ENCODE measurements at places on chromosomes 2 and 18.

GRCh38 chr2:74003494-74004211 is 18.9 kb downstream of the TET3 start:
- peak; percentile 90 for DNase-seq

- peak; percentile 9 for DNase-seq
Observed at GRCh38 chr18:59455728-59456276, 96.7 kb upstream of the LMAN1 start.

DNA sequence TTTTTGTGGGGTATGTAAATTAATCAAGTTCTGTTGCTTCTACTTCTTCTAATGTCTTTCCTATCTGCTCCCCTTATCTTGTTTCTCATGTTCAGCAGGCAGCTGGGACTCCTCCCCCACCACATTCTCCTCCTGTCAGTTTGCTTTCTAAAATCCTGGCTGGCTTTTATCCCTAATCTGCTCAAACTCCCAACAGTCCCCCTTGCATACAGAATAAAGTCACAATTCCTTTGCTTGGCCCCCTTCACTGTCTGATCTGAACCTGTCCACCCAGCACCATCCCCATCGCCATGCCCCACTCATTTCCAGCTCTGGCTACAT is 2.2 kb downstream of the CFAP221 start:
- DNase-seq, result no peak

GRCh38 chr2:80987466-80987865 is 682.9 kb upstream of the LRRTM1 start:
- no peak for DNase-seq

DNA sequence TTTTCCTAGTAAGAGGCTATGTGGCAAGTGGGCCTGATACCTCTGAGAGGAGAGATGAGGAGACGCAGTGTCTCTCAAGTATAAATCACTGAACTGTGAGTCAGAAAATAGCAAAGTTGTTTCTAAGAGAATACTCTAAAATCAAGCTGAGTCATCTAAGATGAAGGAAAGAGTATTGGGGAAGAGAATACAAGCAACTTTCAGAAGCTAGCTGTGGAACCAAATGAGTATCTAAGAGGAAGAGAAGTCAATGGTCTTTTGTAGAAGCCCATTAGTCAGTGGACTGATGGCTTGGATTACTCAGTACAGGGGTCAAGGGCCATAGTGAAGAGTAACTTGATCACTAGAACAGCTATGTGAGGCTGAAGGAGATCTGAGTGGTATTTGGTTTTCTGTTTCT is 2.7 kb upstream of the DCC start:
- no peak for DNase-seq

- DNase-seq, result no peak
Observed at GRCh38 chr2:236565879-236566402, 3.7 kb upstream of the ACKR3 start.

- no peak for DNase-seq
Observed at GRCh38 chr18:6566338-6566911, 151.7 kb upstream of the L3MBTL4 start.

DNA sequence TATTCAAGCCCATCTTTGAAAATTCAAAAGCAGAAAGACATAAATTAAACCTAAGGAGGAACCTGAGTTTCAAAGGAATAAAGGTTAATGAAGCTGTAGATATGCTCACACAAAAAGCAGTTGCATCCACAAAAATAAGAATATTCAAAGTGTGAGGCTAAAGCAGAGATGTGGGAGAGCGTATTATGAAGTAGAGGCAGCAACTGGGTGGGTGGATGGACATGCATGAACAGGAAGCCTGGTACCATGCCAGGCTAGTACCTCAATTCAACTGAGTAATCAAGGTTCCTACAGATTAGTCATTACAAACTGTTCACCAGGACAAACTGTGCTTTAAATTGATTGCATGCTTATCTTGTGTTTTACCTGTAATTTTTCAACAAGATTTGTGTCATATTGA is 330.0 kb upstream of the PKDCC start:
- DNase-seq, result no peak

DNA sequence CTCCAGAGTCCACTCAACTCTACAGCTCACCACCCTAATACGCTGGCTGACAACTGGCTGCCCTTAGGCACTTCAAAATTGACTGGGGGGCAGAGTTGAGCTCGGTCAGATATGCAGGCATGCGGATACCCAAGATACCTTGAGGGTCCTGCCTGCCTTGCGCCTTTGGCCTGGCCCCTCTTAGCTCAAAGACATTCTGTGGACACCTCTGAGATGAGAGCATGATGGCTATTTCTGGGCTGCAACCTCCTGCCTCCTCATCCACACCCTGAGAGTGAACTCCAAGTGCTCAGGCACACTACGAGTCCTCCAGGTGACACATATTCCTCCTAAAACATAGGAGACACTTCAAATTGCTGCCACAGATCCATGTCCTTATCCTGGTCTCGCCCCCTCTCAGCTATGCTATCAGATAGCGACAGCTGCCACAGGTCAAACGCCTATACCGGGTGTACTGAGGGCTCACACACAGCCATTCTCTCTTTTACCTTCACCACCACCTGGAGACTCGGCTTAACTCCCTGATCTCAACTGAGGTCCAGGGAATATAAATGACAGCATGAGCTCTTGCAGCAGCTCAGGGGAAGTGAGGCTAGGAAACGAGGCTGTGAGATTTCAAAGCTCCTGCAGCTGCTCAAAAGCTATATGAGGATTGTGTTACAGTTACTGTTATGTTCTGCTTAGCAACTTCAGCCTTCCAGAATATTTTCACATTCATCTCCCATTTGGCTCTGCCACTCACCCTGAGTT is 60.5 kb upstream of the TEX51 start:
- no peak for DNase-seq

DNA sequence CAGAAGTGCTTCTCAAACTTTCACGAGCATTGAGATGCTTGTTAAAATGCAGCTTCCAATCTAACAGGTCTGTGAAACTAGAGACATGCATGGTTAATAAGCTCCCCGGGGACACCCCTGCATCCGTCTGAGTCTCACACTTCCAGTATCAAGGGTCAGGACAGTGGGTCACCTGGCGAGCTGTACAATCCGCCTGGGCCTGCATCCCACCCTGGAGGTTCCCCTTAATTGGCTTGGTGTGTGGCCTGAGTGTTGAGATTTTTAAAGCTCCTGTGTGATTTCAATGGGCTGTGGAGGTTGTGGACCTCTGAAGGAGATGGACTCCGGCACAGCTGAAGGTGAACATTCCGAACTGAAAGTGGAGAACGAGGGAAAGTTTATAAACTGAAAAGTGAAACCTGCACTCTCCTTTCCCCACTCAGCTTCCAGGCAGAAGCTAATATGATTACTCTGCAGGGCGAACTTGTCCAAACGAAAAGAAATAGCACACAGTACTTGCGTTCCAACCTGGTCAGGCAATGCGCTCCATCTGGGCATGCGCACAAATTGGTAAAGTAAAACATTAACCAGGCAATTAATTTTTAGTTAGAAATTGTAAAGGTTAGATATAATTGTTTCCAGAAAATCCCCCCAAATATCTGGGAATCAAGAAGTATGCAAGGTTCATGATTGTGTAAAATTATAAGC is 191.7 kb upstream of the ALKAL2 start:
- no peak for DNase-seq

DNA sequence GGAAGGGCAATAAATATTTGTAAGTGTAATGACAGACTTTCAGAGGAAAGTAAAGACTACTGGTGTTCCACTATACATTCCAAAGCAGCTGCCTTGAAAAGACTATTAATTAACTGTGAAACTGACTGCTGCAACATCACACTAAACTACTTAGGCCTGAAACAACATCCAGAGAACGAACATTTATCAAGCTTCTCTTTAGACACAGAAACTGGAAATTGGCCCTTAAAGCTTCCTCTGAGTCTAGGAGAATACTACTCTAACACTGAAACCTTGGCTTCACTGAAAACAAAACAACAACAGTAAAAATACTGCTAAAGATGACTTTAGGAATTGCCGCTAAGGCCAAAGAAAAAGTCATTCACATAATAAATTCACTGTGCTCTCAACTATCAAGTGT is 74.6 kb downstream of the ESCO1 start:
- no peak for DNase-seq

DNA sequence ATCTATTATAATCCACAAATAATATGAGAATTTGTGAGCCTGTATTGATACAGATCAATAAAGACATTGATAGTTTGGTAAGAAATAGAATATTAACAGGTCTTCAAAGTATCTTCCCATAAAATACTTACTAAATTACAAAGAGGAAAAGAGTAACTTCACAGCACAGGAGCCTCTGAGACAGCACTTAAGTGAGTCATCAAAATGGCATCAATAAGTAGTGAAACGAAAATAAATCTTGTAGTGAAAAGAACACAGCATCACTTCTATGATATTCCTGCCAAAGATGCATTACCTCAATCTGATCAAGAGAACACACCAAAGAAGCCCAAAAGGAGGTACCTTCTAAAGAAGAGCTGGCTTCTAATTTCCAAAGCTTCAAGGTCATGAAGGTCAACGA is 116.4 kb downstream of the CBLN2 start:
- DNase-seq, result peak; percentile 30

DNA sequence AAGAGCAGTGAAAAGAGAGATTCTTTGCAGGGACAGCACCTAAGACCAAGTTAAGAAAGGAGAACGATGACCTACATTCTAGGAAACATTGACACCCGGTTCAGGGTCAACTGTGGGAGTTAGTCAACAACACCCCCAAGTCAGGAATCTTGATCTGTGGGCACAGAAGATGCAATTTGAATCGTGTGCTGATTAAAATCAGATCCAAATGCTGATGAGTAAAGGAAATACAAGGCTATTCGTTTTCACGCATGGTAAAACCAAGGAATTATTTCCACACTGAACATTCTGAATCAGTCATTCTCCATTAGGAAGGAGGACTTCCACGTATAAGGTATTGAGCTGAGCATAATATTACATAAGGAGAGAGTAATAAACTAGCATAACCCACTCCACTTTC is 124.2 kb downstream of the COPS8 start:
- DNase-seq, result no peak

GRCh38 chr2:182587831-182588230 is 128.2 kb upstream of the DNAJC10 start:
- DNase-seq, result peak; percentile 94

DNA sequence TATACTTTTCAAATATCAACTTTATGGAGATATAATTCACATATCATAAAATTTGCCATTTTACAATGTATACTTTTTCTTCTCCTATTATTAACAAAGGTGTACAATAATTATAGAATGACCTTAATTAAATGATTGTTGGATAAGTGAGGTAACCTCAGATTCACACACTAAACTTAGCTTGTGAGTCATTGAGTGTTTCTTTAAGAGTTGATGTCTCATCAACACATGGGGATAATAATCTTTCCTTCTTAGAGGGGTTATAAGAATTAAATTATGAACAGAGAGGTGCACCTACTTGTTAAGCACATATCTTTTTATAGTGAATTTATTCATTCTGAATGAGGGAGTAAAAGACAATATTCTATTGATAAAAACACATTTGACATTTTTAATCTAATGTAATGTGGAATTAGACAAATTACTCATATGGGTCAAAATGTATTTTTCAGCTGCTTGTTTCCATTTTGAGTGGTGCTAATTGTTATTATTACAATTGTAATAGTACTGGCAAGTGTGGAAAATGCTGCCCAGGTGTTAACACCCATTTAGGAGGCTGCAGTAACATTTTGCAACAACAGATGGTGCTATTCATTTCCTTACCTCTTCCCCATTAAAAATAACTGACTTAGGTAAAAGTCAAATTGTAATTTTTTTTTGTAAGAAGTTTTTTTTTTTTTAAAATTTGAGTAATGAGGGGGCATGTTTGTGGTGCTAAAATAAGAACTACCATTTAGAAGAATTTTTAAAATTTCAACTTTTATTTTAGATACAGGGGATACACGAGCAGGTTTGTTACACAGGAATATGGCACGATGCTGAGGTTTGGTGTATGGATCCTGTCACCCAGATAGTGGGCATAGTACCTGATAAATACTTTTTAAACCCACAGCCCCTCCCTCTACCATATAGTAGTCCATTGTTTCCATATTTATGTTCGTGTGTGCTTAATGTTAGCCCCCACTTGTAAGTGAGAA is 32.1 kb upstream of the DYNAP start:
- DNase-seq, result peak; percentile 21

DNA sequence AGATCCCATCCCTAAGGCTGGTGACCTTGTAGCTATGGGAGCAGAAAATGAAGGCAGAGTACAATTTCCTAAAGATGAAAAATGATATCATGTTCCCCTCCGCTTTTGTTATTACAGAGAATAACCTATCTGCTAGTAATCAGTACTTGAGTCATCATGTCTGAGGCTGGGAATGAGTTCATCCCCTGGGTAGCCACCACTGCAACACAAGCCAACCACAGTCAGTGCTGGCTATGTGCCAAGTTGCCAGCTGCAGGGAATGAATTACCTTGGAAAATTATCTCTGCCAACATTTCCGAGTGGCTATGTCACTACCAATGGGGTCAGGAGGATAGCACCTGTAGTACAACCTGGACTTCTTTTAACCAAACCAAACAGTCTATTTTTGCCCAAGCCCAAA is 1094.7 kb upstream of the DDX18 start:
- DNase-seq, result no peak

- DNase-seq, result no peak
Observed at GRCh38 chr18:38067086-38067485, 501.5 kb upstream of the CELF4 start.

DNA sequence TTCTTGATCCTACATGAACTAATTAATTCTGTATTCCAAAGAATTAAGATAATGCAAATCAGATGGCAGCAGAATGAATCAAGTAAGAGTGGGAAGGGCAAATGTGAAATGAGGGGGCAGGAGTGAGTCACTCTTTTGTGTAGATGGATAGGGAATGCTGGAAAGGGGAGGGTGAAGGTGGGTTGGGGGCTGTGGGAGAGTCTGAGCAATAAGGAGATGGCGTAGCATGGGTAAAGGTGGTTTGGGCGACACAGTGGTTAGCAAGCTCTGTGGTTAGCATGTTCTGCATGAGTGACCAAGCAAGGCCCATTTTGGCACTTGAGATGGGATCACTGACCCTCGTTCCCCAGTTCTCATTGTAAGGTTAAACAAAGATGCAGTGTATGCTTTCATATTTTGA is 20.4 kb downstream of the GPD2 start:
- DNase-seq, result peak; percentile 24

GRCh38 chr2:101463911-101464641 is 10.8 kb downstream of the RFX8 start:
- peak; percentile 83 for DNase-seq

- no peak for DNase-seq
Observed at GRCh38 chr2:124193706-124194105, 168.6 kb downstream of the CNTNAP5 start.

DNA sequence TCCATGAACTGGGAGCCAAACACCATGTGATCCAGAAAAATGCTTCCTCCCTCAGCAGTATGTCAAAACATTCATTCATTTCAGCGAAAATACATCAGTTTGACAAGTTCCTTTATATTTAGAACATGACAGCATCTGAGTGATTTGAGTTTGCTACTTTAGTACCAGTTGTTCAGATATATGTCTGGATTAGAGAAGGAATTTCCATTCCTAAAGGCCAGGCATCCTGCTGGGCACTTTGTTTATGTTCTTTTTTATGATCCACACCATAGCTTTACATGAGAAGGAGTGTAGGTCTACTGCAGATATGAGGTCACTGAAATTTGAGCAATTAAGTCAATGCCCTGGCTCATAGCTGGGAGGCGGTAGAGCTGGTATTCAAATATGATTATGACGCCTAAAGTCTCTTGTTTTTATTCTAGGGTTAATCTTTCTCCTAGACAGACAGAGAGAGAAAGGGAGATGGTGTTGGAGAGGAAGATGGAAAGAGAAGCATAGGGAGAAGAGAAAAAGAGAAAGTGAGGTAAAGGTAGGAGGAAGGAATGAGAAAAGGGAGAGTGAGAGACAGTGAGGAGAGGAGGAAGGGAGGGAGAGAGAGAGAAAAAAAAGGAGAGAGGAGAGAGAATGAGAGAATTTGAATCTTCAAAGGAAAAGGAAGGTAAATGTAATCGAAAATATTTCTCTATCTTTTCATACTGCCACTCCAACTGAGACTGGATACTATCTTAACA is 839.5 kb upstream of the FANCL start:
- DNase-seq, result no peak

All from EH (cell line).